GM12892 (cell line): ENCODE measurements at places on chromosomes 1 and 21.

DNA sequence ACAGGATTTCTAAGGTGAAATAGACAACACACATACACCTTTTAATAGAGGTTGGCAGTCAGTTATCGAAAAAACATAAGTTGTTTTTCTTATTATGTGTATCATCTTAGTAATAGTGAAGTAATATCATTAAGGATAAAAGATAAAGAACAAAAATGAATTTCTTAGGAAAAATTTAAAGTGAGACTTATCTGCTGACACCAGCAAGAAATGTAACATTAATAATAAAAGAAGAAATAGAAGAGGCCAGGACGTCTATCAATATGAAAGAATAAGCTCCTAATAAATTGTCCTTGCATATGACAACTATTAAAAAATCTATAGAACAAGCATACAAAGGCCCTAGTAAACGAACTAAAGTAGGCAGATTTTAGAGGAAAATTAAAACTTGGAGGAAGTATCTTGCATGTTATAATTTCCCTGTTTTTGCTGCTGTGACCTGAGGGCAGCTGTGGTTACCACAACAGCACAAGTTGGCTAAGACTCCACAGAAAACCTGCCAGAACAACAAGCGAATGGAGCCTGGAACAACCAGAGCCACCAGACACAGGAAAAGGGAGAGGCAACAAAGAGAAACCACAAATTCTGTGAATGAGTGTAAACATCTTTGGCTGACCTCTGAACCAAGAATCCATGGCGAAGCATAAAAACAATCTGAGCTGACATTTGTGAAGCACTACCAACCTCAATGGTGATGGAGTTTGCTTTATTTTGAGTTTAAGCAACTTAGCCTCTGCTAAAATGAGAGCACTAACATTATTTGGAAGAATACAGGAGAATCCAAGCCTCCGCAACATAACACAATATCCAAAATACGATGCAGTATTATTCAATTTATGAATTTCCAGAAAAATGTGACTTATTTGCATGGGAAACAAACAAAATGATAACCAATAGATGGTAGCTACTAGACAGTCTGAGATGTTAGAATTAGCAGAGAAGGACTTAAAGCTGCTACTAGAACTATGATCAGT lies 207.5 kb downstream of the KCNT2 start:
- DNase-seq = no peak

GRCh38 chr1:245098924-245099323 lies 55.9 kb upstream of the KIF26B start:
- DNase-seq = no peak

DNA sequence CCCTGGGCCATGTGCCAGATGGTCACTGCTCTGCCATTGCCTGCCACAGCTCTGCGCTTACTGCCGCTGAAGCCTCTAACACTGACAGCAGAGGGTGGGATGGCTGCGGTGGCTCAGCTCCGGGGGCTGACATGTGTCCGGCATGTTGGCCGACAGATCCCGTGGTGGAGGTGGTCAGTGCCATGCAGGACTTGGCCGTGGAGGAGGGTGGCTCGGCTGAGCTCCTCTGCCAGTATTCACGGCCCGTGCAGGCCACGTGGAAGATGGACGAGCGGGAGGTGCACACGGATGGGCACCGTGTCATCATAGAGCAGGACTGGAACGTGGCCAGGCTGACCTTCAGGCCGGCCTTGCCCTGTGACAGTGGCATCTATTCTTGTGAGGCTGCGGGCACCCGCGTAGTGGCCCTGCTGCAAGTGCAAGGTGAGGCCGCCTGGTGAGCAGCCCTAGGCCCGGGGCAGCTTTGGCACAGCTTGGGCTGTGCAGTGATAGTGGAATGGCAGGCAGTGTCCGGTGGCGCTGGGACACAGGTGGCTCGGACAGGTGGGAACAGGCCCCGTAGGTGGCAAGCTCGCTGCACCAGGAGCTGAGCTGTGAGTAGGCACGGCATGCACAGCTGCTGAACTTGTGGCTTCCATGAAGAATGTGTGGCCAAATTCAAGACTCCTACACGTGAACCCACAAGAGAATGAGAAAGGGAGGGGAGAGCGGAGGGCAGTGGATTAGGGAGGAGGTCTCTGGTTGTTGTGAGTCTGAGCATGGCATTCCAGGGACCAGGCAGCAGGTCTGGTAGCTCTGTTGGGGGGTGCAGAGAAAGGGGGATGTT lies 91.8 kb downstream of the TRIM11 start:
- DNase-seq = no peak

DNA sequence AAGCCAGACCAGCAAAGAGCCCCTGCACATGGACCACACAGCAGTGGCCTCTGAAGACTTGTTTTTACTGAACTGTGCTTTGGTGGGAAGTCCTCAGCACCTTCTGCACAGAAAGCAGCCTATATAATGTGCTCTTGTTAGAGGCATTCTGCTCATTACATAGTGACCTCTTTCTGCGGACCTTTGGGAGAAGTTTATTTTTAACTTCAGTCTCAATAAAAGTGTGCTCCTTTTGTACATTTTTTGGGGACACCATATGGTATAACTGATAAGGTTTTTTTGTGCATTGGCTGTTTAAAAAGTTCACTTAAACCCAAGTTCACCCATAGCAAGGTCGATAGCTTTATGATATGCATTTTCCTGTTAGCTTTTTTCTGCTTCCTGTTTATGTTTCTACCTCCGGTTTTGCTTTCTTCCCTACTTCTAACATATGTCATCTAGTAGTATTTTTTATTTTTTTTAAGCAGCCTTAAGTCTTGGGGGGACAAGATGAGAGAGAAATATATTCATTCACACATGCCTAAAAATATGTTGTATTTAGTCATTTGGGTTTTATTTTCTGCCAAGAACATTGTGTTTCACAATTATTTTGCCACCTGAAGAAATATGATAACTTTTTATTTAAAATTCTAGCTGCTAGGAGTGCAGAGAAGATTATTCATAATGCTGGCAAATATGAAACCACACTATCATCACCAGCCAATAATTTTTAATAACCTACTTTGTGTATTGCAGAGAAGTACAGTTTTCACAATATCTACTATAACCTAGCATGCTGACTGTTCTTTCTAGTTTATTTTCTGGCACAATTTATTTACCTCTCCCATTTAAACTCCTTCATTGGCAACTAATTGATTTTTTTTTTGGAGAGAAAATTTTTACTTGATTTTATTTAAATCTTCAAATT lies 22.9 kb upstream of the SLC19A2 start:
- DNase-seq = no peak

DNA sequence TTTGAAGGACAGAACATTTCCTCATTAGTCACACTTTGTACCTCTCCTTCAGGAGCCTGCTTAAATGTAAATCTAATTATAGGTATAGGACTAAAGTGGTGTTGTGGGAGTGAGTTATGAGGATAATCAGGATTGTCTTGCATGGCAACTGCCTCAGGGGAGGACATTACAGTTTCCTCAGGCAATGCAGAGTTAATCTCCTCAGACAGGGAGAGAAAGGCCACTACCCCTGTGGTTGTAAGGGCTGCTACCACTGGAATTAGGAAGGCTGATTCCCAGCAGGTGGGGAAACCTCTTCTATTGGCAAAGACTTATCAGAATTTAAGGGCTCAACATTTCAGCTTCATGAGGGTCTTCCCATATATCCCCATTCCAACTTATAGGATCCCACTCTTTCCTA lies 286.8 kb upstream of the PBX1 start:
- DNase-seq = no peak
